OCI-LY7 (cell line): ENCODE measurements at places on chromosomes 7 and 10. TPM values are rescaled to one million over a fixed set of nuclear protein-coding genes. Genes with fewer than 3 reads are reported as not detected.

- DNase-seq, result peak; percentile 18
Measured at GRCh38 chr10:86139066-86139657, 227.4 kb downstream of the GRID1 start.

- DNase-seq, result peak; percentile 27
Measured at GRCh38 chr10:117320050-117320665, 55.1 kb downstream of the PDZD8 start.

DNA sequence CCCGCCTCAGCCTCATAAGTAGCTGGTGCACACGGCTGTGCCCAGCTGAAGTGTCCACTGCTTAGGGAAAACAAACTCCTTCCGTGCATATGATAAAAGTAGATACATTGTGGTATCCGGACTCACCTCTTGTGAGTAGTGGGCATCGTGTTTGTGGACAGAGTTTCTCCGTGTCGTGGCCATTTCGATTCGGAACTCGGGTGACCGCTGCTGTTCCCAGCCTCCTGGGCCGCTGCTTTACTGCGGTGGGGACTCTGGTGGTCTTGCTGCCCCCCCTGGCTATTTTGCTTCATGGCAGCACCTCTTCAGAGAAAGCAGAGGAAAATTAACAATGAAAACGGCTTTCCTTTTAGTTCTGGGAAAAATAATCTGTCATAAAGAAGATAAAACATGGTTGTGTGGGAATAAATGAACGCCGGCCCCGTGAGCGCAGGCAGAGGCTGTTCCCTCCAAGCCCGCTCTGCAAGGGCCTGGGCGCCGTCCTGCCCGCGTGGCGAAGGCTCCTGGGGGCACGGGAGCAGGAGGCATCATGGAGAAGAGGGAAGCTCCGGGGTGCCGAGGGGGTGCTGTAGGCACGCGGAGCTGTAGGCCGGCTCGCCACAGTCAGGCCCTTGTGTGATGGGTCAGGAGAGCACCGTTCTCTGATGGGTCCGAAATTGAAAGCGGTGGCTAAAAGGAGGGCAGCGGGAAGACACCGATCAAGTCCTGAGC lies 107.4 kb downstream of the ACTR3B start:
- no peak for DNase-seq

IFIT1B gene
- not detected in 2 replicates for total RNA-seq

DNA sequence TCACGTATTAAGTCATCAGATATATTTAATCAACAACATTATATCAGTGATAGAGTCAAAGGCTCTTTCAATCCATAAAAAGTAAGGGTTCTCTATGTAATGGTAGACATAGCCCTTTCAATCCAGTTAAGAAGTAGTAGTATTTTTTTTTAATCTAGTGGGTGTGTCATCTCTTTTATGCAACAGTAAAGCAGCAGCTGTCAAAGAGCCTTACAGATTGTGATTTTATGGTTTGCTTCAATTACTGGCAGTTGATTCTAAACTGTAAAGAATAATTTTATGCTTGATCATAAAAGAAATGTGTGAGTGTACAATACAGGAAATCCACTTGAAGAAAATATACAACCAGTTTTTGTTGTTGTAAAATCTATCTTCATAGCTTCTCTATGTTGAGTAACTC lies 902.6 kb upstream of the MBL2 start:
- DNase-seq, result no peak

- DNase-seq, result no peak
Measured at GRCh38 chr10:131689016-131689415, 211.8 kb upstream of the PPP2R2D start.

SNX10 gene
- 31.6 and 32.9 TPM in 2 replicates for total RNA-seq

- no peak for DNase-seq
Measured at GRCh38 chr10:21978191-21978862, 25.2 kb downstream of the DNAJC1 start.

GHRHR gene
- total RNA-seq, result not detected in 2 replicates

- no peak for DNase-seq
Measured at GRCh38 chr10:82685087-82685486, 810.1 kb downstream of the NRG3 start.

GRCh38 chr7:150339409-150339809 lies 2.0 kb downstream of the RARRES2 start:
- DNase-seq, result no peak

DNA sequence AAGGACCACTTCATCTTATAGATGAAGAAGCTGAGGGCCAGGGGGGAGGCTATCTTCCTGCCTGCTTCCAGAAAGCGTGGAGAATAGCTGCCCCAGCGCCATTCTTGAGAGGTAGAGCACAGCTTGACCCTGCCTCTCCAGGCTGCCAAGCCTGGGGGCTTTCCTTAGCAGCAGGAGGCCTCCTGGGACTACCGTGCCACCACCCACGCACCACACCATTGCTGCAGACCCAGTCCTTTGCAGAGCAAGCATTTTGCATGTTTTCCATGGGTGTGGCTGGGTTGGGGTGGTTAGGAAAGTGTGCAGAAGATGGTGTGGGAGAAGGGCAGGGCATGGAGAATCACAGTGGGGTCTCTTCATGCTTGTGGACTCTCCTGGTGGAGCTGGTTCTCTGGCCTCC lies 64.9 kb downstream of the TBXAS1 start:
- DNase-seq, result no peak

DNA sequence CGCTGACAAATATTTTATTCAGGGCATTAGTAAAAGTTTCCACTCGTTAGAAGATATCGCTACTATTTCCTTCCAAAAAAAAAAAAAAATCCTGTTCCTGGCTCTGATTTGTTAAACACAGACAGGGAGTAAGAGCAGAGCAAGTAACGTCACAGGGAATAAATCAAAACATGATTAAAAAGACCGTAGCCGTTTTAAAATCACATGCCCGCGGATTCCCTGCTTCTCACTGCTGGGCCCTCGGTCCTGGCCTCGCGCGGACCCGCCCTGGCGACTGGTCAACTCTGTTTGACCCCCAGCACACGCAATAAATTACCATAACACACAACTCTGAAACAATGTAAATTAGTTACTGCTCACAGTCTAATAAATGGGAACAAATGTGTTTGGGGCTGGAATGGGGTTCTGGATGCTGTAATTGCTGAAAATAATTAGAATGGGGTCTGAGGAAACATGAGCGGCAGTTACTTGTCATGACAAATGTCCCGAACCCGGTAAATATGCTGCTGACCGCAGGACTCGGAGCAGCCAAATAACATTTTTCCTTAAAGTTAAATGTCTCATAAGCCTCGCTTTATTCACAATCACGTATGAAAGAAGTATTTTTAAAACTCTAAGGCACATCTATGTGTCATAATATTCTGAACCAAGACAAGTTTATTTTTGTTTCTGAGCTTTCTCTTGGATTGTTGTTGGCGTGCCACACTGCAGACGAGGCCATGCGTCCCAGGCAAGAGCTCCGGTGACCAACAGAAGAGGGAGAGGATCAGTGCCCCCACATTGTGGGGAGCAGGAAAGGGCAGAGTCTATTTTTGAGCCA lies 17.9 kb downstream of the EBF3 start:
- no peak for DNase-seq

CASP7 gene
- 14.8 TPM in 2 replicates for total RNA-seq

GRCh38 chr10:132610071-132610701 lies 72.6 kb downstream of the INPP5A start:
- DNase-seq, result no peak

DNA sequence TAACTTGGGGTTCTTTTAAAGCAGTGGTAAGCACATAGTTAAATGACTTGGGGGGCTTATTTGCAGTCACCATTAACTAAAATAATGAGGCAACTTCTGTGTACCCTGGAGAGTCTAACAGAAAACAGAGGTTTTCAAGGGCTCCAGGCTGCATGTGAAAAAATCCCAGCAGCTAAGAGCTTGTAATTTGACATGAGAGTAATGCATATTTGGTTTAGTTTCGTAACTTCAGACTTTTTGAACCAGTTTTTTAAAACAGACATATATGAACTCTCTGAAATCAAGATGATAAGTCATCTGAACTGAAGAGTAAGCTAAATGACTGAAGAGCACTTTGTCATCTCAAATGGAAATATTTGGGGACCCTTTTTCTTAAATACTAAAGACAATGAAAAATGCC lies 40.2 kb upstream of the IFRD1 start:
- DNase-seq, result no peak

GRCh38 chr7:94146408-94146807 lies 142.3 kb upstream of the BET1 start:
- DNase-seq, result no peak

GRCh38 chr7:101146-102046 lies 91.0 kb upstream of the FAM20C start:
- DNase-seq, result no peak

DNA sequence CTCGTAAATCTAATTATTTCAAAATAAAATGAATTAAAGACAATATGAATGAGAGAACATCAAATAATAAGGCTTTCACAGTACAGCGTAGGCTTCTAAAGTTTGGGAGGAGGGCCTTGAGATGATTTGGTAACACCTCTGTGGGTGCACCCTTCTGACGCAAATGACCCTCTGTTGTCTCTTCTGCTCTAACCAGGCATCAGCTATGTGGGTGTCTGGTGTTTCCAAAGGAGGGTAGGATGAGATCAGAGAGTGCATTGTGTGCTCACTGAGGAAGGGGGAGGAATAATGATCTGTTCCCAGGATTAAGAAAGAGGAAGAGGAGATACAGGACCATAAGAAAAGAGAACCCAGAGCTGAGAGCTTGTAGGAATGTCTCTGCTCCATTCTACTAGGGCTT lies 420.4 kb downstream of the SDK1 start:
- DNase-seq, result no peak

DNA sequence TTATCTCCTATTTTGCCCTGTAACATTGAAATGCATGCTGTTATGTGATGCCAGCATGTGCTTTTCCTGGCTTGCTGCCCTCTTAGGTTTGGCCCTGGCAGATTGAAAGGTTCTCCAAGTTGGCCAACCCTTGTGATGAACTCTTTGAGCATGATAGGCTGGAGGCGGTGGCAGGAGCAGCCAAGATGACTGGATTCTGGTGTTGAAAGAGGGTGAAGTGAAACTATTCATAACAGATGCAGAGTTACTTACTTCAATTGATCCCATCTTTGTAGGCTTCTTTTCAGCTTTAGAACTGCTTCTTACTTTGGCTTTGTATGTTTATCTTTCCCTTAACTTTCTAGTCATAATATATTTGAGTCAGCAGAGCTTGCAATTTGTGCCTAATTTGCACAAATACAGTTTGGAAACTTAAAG lies 57.6 kb downstream of the BICC1 start:
- DNase-seq, result no peak

DNA sequence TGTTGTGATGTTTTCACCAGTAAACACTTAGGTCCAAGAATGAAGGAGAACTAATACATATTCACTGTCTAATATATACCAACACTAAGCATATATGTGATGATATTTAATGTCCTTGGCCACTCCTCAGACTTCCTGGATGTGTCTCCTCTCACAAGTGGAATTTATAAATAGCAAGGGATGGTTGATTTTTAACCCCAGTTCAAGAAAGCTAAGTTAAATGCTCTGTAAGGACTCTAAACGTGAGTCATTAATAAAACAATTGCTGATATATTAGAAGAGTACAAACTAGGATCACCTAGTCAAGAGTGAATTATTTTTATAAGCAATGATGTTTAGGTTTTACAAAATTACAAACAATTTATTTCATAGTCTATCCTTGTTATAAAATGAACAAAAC lies 355.9 kb upstream of the TMEM229A start:
- no peak for DNase-seq

- peak; percentile 89 for DNase-seq
Measured at GRCh38 chr10:15168291-15168785, at the start of gene NMT2. TSS of gene NMT2 (minus strand) at chr10:15168693. CDS start at chr10:15168612, 81 bp downstream.

DNA sequence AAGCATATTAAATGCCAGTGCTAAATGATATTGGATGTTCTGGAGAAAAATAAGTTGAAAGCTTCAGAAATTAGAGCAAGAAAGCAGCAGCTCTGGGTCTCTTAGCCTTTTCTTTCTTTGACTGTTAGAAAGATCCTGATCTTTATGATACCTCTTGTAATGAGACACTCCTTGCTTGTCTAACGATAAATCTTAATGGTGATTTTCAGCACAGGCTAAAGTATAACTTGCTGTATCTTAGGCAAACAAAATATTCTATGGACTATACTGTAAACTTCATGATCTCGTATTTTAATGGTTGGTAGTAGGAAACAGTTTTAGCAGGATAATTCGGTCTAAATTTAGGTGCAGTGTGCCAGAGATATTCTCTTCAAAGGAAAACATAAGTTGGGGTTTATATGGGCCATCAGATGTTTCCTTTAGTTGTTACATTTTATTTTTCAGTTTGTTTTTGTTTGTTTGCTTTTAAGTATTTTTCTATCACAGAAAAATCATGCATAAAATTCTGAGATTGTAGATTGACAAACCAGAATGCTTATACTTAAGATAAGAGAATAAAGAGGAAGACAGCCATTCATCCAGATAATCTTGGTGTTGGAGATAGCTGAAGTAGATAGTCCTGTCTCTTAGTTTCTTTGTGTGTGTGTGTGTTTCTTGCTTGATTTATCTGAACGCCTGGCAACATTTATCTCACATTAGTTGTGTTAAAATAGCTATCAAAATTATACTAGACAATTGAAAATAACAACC lies 4.7 kb downstream of the CASD1 start:
- no peak for DNase-seq

MRLN gene
- total RNA-seq, result not detected in 2 replicates

GRCh38 chr7:3404501-3404900 lies 103.4 kb downstream of the SDK1 start:
- no peak for DNase-seq

- no peak for DNase-seq
Measured at GRCh38 chr7:4700577-4701235, 18.6 kb downstream of the FOXK1 start.

GRCh38 chr7:6714360-6714759 lies 7.6 kb upstream of the ZNF12 start:
- DNase-seq, result no peak

GRCh38 chr10:11142777-11143176 lies 125.1 kb downstream of the CELF2 start:
- peak; percentile 33 for DNase-seq

DNA sequence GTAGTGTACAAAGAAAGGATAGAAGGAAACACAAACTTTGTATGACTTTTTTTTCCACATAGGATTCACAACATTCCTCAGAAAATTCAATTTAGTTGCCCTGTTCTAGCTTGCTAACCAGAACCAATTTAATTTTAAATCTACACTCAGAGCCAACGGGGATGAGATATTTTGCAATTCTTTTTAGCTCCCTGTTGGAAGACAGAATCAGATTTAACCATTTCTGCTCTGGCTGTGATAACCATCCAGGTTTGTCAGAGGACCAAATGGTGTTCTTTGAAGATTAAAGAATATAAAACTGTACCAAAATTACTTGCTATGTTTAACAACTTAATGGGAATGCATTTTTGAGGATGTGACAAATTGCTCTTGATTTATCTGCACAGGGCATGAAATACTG lies 319.7 kb downstream of the HPSE2 start:
- DNase-seq, result no peak
